NB4 (cell line): ENCODE measurements at places on chromosomes 1 and 21.

- no peak for DNase-seq
Measured at GRCh38 chr1:186689907-186690306, 9.7 kb upstream of the PTGS2 start.

GRCh38 chr1:117697220-117697781 lies 91.5 kb downstream of the TENT5C start:
- no peak for DNase-seq

- no peak for DNase-seq
Measured at GRCh38 chr1:54117815-54118563, 34.8 kb downstream of the CDCP2 start.

DNA sequence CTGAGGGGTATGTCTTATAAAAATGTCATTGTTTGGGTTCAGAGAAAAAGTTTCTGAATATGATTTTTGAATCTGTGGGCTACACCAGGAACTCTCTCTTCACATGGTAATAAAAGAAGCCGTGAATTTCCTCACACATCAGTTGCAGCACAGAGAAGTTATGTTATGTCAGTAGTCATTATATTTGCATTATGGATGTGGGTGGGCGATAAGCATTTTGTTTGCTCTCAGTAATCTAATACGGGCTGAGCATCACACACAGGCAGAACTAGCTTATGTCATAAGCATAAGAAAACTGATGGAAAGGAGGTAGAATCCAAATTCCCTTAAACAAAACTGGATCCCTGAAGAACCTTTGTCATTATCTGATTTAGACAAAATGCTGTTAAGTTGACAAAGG lies 70.8 kb downstream of the PRDM2 start:
- no peak for DNase-seq

DNA sequence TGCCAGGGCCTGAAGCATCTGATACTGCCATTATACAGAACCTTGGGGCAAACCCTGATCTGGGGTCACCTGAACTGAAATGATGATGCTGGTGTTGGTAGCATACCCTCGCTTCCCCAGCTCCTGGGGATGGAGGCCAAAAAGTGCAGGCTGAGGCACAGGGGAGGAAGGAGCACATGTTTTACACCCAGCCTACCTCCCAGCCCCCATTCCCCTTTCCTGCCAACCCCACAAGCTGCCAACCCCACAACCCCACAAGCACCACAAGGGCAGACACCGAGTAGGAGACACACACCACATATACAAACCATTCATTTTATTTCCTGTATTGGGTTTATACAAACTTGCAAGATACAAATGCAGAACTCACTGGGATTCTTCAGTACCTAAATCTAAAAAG lies 4.8 kb upstream of the GOLT1A start:
- DNase-seq, result no peak

DNA sequence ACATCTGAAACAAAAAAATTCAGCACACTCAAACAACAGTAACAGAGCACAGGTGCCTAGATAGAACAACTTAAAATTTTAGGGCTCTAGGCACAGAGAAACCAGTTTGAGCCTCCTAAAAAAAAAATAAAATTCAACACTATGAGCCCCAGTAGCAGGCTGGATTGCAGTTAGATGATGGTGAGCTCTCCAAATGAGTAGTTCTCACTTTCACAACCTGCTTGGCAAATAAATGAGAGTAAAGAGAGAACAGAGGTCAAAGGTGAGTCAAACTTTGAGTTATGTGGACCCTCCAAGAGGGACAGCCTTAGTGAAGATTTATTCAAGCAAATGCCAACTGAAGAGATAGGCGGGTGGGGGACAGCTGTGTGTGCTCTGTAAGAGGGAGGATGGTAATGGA lies 3.6 kb downstream of the BEND5 start:
- no peak for DNase-seq

- no peak for DNase-seq
Measured at GRCh38 chr1:235657269-235657668, 7.7 kb upstream of the GNG4 start.

DNA sequence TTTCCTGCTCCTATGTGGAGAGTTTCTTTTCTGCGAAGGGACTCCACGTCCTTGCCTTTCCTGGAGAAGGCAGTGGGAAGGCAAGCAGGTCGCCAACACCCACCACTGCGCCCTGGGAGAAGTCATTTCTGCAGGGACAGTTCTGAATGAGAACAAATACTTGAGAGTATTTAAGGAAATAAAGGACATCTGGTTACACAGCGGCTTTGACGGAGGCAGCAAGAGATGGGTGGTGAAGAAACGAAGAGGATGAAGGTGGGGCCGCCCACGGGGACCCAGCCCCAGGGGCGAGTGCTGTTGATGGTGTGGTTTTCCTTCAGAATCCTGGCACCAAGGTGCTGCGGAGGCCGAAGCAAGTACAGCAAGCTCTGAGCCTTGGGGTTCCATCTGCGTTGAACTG lies 75.5 kb downstream of the PSMG1 start:
- no peak for DNase-seq

DNA sequence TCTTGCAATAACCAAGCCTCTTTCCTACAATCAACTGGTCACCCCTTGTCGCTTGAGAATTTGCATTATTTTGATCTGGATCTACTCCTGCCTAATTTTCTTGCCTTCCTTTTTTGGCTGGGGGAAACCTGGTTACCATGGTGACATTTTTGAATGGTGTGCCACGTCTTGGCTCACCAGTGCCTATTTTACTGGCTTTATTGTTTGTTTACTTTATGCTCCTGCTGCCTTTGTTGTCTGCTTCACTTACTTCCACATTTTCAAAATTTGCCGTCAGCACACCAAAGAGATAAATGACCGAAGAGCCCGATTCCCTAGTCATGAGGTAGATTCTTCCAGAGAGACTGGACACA lies 743 bp downstream of the GPR52 start:
- no peak for DNase-seq

- no peak for DNase-seq
Measured at GRCh38 chr1:159247266-159247665, 42.6 kb downstream of the ACKR1 start.

- DNase-seq, result no peak
Measured at GRCh38 chr1:45824607-45825006, 21.2 kb downstream of the MAST2 start.

GRCh38 chr21:46375560-46376230 lies 51.7 kb downstream of the PCNT start:
- DNase-seq, result no peak

DNA sequence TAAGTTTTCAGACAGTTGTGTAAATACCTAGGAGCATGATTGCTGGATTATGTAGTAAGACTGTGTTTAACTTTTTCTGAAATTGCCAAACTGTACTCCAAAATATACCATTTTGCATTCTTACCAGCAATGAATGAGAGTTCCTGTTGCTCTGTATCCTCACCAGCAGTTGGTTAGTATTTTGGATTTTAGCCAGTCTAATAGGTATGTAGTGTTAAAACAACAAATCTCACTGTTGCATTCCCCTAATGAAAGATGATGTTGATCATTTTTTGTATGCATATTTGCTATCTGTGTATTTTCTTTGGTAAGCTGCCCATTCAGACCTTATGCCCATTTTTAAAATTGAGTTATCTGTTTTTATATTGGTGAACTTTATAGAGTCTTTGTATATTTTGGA lies 89.9 kb downstream of the RASAL2 start:
- DNase-seq, result no peak

DNA sequence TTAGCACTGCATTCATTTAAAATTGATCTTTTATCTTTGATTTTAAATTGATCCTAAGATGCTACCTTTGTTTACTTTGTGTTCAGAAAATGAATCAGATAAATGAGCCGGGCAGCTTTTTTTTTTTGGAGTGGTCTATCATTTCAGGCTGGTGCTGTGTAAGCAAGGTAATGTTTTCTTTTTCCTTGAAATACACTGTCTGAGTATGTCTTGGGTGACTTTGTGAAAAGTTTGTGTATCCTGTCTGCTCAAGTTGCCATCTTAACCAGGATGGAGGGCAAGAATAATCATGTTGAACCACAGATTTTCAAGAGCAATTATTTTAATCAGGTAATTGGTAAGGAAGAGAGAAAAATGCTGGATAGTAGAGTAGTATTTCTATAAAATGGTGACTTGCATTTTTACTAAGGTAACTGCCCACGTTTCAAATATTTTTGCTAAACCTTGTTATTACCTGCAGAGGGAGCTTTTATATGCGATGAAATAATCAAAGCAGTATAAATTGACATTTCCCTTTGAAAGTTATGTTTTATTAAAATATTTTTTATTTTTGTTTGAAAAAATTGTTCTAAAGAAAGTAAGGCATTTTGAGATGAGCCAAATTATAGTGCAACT lies 11.1 kb downstream of the ADGRL2 start:
- no peak for DNase-seq

- DNase-seq, result no peak
Measured at GRCh38 chr21:37214952-37215351, 52.2 kb downstream of the VPS26C start.

DNA sequence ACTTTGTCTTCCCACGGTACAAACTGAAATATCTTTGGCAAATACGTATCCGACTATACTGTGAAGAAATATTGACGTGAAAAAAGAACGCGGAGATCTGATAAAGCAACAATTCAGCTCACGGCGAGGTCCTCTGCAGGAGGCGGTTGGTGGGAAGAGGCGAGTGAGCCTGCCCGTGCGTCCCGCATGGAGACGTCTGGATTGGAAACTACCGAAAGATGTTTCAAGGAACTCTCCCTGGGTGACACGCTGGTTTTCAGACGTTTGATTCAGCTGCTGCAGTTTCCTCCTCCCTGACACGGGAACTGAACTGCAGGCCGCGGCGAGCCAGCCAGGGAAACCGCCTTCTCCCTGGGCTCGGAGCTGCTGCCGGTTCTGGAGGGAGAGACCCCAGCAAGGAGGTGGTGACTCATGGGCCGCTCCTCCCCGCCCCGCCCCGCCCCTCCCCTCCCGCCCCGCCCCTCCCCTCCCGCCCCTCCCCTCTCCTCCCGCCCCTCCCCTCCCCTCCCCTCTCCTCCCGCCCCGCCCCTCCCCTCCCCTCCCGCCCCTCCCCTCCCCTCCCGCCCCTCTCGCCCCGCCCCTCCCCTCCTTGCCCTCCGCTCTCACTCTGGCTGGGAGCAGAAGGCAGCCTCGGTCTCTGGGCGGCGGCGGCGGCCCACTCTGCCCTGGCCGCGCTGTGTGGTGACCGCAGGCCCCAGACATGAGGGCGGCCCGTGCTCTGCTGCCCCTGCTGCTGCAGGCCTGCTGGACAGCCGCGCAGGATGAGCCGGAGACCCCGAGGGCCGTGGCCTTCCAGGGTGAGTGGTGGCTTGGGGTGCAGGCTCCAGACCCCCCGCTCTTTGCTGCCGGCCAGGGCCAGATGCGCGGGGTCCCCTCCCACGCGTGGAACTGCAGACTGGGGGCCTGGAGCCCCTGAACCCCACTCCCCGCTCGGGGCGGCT lies at the start of gene COL6A1:
TSS of gene COL6A1 (plus strand) at position 620 of the 941 bp plus-strand sequence. CDS start at position 701, 81 bp downstream.
- peak; percentile 86 for DNase-seq

DNA sequence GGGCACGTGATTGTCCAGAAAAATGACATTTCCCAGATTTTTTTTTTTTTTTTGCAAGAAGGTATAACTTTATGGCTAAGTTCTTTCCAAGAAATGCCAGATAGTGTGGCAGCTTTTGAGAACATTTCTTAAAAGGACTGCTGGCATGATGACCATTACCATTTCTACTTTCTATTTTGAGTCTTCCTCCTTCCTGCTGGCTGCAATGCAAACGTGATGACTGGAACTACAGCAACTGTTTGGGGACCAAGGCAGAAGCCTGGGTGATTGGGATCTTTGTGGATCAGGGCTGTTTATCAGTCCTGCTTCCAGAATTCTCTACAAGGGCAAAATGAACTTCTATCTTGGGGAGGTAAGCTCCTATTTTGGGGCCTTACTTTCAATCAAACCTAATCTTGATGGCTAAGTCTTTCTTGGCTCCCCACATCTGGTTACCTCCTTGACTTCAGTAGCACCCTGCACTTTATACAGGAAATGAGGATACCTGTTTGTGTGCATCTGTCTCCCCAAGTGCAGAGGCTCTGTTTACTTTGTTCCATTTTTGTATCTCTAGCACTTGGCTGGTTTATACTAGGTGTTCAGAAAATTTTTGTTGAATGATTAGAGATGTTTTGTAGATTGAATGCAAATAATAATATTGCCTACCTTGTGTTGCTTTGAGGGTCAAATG lies 3.7 kb upstream of the DDX20 start:
- no peak for DNase-seq

DNA sequence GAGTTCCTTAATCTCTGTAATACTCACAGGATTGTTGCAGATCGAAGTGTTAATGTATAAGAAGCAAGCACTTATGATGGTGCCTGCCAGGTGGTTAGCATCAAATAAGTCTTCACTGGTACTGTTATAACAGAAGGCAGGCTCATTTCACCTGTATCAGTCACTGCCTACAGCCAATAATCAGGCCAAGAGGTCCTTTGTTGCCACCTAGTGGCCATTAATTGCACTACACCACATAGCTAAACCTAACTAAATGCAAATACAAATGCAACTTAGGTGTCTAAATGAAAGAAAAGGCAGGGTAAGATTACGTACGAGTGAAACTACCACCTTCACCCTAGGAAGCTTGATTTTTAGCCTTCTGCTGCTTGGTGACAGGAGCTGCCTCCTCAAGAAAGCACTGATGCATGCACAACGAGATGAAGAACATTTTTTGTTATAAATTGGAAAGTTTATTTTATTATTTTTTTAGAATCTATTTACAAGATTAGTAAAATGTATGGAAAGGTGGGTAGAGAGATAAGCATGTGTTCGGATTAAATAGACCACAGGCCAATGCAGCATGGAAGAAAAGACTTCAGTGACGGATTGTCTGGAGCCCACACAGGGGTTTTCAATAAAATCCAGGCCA lies 334.8 kb upstream of the CAMK1G start:
- DNase-seq, result peak; percentile 62

DNA sequence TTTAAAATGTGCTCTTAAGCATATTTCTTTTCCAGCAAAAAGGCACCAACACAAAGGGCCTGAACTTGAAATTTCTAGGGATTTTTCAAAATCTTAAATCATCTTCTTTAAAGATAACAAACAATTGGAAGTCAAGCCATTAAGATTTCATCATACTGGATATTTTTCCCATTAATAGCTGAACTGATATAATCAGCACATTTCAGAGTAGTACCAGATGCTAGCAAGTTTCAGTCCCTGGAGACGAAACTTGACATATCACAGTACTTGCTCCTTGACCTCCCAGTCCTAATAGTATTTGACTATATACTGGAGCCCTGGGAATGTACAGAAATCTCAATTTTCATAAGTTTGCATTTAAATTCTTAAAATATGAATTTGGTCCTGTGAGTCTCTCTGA lies 10.2 kb upstream of the CDC7 start:
- DNase-seq, result no peak

GRCh38 chr1:248873409-248873992 lies 14.6 kb upstream of the ZNF692 start:
- peak; percentile 94 for DNase-seq

DNA sequence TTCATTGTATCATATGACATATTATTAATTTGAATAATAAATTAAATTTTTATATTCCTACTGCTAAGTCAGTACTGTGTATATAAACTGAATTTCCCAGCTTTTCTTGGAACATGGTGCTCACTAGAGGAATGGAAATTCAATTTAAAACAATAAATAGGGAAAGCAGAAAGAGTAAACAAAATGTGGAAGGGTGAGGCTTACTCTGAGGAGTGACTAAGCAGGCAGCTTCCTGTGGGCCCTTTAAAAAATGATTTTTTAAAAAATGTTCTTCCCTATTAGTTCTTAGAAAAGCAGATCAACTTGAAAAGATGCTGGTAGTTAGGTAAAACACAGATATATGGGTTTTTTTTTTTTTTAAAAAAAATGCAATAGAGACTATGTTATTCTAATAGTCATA lies 49.5 kb upstream of the S1PR1 start:
- DNase-seq, result no peak

- DNase-seq, result no peak
Measured at GRCh38 chr1:52599236-52599635, 2.9 kb upstream of the GPX7 start.
